ENCODE measurements at places on chromosomes 16 and 17. TPM values are rescaled to one million over a fixed set of nuclear protein-coding genes. Genes with fewer than 3 reads are reported as not detected.
A peak's percentile ranks its signal among the peaks of the same experiment; 100 is the strongest.

GRCh38 chr17:81345228-81346089, 49.8 kb upstream of the BAHCC1 start:
- DNase-seq: peak; percentile 92

DNA sequence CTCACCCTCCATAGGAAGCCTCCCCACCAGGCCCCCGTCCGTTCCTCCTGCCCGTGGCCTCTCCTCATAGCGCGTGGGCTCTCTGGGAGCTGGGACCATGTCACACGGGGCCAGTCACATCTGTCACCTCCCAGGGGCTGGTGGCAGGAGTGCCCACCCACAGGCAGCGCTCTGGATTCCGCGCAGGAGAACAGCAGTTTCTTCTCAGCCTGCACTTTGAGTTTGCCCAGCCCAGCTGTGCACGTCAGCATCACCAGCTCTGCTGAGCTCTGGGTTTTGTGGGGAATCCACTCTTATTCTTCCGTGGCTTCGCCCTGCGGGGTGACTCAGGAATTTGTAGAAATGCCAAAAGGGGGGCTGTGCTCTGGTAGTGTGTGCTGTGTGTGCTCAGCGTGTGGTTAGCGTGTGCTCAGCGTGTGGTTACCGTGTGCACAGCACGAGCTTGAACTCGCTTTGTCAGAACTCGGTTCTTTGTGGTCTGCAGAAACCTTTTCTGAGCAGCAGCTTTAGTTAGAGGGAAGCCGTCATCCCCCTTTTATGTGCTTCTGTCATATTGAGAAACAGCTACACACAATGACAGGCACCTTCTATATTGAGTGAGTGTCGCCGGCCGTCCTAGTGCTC, 3.2 kb downstream of the ACSF3 start:
- no peak for DNase-seq

DNA sequence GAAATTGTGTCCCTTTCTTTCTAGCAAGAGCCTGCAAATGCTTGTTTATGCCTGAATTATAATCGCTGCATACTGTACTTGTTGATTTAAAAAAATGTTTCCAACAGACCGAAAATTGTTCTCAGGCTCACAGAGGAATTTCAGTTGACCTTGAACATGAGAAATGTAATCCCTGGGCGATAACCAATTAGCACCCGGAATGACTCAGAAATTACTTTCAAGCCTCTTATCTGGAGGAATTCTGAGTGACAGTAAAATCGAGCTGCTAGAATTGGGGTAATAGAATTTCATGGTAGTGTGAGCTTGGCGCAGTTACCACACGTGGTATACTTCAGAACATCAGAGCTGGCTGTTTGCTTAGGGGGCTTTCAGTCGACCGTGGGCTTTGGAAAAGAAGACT, 139.1 kb upstream of the CACNG3 start:
- no peak for DNase-seq

DNA sequence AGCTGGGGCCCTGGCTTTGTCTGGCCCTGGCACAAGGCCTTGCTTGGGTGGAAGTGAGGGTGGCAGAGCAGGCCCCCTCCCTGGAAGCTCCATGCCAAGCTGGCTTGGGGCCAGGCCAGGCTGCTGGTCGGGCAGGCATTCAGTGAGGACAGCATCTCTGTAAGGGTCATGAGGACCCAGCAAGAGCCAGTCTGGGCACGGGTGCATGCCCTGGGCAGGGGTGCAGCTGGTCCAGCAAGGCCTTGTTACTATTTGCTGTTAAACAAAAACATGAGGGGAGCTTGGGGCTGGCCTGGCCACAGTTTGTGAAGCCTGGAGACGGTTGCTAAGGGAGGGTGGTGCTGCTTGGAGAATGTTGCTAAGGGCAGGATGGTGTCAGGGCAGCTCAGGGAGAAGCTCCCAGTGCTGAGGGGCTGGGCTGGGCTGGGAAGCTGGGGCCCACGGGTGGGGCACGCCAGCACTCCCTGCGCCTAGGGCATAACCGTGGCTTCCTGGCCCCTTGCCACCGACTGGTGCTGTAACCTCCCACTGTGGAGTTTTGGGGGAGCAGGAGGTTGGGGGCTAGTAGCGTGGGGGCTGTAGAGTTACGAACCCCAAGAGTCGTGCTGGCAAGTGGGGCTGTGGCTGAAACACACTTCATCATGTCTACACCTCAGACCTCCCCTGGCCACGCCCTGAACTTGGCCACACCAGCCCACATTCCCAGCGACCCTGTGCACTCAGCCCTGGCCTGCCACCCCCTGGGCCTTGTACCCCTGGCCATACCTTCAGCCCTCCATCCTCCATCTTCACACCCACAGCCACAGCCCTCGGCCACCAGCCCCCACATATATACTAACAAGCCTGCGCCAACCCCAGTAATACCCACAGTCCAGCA, 1.6 kb downstream of the TPPP3 start:
- DNase-seq: no peak

DNA sequence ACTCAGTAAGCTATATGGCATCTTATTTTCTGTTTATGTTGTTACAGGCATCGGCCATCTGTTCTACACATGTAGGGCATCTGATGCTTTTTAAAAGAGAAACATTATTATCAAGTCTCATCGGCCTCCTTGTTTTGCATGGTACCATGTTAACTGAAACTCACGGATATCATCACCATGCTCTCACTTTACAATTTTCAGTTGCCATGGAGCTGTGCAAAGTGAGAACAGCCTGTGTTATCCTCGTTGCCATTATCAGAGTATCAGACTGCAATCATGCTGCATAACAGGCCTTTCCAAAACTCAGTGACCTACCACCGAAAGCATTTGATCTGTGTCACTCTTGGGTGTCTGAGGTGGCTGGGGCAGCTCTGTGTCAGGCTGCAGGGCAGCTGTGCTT, 110.3 kb downstream of the C17orf67 start:
- DNase-seq: no peak

DNA sequence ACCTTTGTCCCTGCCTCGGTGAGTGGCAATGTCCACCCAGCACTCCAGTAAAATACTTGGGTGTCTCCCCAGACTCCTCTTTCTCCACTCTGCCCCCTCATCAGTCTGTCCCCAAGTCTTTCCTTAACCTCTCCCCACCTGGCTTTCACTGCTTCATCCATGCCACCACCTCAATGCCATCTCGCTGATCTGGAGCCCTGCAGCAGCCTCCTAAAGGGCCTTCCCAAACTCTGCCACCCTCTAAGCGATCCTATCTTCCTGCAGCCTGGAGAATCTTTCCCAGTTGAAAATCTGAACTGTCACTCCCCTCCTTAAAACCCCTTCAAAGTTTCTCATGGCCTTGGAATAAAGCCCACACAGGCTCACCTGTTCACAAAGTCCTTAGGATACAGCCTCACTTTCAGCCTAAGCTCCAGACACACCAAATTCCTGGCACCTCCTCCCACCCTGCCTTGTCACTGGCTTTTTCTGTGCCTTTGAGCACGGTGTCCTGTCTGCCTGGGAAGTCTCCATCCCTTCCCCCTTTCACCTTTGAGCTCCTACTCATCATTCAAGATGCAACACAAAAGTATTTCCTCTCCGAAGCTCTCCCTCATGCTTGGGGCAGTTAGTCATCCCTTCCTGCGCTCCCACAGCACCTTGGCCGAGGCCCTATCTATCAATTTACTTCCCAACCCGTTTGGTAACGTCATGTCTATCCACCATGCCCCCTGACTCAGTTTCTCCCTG, 2.8 kb downstream of the WNK4 start:
- no peak for DNase-seq

GRCh38 chr17:46063241-46063640, 64.2 kb downstream of the STH start:
- no peak for DNase-seq

GRCh38 chr17:58873926-58874325, 118.3 kb downstream of the PPM1E start:
- DNase-seq: no peak

DNA sequence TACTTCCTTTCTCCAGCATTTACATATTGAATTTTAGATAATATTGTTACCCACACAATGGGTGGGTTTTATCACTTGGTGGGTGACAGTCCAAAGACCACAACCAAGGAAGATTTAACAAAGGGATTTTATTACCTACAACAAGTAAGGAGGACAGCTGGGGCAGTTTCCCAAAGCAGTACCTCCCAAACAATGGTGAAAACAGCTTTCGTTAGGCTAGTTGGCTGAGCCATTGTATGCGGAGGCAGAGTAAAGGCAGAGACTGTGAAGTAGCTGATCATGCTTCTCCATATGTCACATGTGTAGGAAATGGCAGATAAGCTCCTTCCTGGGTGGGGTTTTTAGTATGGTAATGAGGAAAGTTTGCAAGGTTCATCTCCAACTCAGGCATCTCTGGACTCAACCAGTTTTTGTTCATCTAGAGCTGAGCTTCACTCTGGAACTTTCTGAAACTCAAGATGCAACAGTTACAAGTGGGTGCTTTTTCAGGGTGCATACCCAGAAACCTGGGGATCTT, 104.3 kb upstream of the PSMD7 start:
- DNase-seq: no peak

GRCh38 chr17:41258406-41258805, 3.2 kb downstream of the KRTAP9-9 start:
- no peak for DNase-seq

DNA sequence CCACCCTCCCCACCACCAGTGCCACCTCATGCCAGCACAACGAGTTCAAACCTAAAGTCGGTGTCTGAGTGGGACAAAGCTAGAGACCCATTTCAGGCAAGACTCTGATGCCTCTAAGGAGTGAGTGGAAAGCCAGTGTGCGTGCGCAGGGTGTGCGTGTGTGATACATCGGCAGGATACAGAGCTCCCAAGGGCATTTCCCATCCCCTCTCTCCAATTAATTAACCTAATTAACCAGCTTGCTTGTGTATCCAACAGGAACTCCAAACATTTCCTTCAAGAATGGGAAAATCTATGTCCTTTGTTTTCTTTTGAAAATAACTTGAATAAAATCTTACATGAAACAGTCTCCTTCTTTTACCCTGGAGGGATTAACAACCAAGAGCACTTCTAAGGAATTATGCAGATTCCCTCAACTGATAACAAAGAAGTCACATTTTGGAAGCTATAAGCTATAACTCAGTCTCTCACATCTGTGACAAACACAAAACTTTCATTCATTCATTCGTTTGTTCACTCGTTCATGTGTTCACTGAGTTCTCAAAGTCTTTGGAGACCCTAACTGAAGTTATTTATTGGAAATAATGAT, 9.9 kb downstream of the ATPAF2 start:
- peak; percentile 32 for DNase-seq

- DNase-seq: peak; percentile 97
Measured at GRCh38 chr16:69225121-69225520, 38.2 kb downstream of the SNTB2 start.

GRCh38 chr17:37280841-37281240, 94.9 kb upstream of the C17orf78 start:
- no peak for DNase-seq

DNA sequence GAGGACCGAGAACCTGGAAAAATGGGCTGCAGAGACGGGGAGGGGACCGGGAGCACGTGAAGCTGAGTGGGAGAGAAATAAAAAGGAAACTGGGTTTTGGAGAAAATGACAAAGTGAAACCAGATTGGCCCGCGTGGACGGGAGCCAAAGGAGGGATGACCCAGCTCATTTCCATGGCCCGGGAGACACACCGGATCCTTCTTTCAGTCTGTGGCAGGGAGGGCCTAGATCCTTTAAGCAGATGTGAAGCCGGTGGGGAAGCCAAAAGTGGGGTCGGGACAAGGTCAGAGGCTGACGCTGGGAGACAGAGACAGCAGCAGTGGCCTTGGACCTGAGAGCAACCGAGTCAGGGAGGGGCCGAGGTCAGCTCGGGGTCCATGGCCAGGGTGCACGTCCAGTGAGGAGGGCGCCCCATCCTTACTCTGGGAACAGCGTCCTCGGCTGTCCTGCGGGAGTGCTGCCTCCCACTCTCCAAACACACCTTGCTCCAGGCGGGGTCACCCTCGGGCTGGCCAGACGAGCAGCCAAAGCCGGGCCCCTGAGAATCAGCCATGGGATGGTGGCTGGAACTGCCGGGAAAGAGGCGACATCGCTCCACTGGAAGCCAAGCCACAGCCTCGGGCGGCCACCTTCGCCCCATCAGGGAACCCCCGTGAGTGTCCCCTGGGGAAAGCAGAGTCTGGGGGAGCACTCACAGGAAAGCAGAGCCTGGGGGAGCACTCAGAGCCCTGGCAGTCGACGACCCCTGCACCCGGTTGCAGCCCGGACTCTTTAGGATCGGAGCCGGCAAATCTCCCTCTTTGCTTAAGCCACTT, 17.3 kb downstream of the CA5A start:
- DNase-seq: peak; percentile 29

DNA sequence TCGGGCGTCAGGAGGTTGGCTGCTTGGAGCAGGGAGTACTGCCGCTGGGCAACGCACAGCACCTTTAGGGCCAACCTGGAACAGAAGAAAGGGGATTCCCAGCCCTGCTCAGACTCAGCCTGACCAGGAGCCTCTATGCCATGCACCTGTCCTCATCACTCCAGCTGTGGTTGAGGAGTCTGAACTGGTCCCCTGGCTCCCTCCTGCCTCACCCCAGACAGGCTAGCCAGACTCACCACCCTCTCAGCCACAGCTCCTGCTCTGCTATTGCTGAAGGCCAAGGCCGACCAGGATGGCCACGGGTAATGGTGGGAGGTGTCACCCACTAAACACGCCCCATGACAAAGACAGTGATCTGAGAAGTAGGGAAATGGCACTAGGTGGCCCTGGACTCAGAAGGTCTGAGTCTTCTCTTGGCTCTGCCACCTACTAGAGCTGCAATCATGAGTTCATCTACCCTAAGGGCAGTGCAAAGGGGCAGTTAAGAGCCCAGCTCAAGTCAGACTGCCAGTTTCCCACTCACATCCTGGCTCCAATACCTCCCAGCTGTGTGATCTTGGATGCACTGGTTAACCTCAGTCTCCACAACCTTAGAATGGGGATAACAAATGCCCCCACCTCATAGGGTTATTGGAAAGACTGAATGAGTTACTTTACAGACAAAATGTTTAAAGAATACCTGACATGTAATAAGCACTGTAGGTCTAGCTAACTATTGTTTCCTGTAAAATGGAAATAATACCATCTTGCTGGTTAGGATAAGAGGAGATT, 13.8 kb upstream of the GFAP start:
- no peak for DNase-seq

- DNase-seq: no peak
Measured at GRCh38 chr16:28878083-28878926, at the start of gene ATP2A1. TSS of gene ATP2A1 (plus strand) at chr16:28878488. CDS start at chr16:28878672, 184 bp downstream.

- DNase-seq: no peak
Measured at GRCh38 chr16:54631782-54632181, 298.9 kb upstream of the IRX5 start.

Gene TBX6
- total RNA-seq: under 0.01 TPM

Gene SLFN11
- total RNA-seq: 28.3 TPM

Gene SLC38A8
- not detected for total RNA-seq

Gene COIL
- 8.7 TPM for total RNA-seq

Gene CLDN9
- total RNA-seq: not detected

Gene RHBDL3
- under 0.01 TPM for total RNA-seq

Gene KRT17
- not detected for total RNA-seq

Data from lung microvascular endothelial cell (primary cell).